Hepatocyte (in vitro differentiated cells): ENCODE measurements at places on chromosomes 3 and 15. TPM values are rescaled to one million over a fixed set of nuclear protein-coding genes. Genes with fewer than 3 reads are reported as not detected.

The TRAT1 gene
- not detected in 2 replicates for total RNA-seq

The OCA2 gene
- total RNA-seq = 22.6 and 25.1 TPM in 2 replicates

The C3orf85 gene
- 19.3 and 33.4 TPM in 2 replicates for total RNA-seq

The MST1R gene
- total RNA-seq = 7.5 and 8.7 TPM in 2 replicates

The EIF2B5 gene
- total RNA-seq = 34.6 and 35.0 TPM in 2 replicates

The PCCB gene
- 51.0 and 52.7 TPM in 2 replicates for total RNA-seq

The SYNPR gene
- 0.37 and 0.52 TPM in 2 replicates for total RNA-seq

The ZKSCAN7 gene
- total RNA-seq = 9.6 and 9.9 TPM in 2 replicates
